ENCODE measurements at places on chromosomes 12 and 14.

- no peak for DNase-seq
Observed at GRCh38 chr14:66281036-66281776, 205.0 kb upstream of the CCDC196 start.

- no peak for DNase-seq
Observed at GRCh38 chr14:40758076-40758475, 848.6 kb upstream of the LRFN5 start.

DNA sequence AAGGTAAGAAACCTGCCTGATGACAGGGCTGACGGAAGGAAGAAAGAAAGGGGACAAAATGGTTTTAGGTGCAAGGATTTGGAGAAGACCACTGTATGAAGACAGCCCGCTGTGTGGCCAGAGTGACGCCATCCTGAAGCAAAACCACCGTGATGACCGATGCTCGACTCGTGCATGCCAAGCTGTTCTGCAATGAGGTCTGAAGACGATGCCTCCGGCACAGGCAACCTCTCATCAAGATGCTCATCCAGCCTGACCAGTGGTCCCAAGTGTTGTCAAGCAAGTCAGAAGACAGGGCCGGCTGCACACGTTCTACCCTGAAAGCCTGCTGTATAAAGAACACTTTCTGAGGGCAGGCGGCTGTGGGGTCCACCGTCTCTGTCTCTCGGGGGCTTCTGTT lies 34.8 kb downstream of the STX2 start:
- no peak for DNase-seq

DNA sequence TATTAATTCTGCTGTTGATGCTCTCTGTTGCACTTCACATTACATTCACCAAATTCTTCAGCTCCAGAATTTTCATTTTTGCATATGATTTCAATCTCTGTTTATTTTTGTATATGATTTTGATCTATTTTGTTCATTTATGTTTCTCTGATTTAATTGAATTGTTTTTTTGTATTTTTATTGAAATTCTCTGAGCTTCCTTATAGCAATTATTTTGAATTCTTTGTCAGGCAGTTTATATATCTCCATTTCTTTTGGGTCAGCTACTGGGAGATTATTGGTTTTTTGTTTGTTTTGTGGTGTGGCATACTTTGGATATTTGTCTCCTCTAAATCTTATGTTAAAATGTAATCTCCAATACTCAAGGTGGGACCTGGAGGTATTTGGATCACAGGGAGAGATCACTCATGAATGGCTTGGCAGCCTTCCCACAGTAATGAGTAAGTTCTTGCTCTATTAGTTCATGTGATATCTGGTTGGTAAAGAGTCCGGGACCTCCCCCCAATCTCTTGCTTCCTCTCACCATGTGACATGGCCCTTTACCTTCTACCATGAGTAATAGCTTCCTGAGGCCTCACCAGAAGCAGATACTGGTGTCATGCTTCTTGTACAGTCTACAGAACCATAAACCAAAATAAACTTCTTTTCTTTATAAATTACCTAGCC lies 8.7 kb upstream of the TCL1A start:
- DNase-seq = no peak

GRCh38 chr14:22391908-22392565 lies 197.0 kb downstream of the DAD1 start:
- peak; percentile 38 for DNase-seq

DNA sequence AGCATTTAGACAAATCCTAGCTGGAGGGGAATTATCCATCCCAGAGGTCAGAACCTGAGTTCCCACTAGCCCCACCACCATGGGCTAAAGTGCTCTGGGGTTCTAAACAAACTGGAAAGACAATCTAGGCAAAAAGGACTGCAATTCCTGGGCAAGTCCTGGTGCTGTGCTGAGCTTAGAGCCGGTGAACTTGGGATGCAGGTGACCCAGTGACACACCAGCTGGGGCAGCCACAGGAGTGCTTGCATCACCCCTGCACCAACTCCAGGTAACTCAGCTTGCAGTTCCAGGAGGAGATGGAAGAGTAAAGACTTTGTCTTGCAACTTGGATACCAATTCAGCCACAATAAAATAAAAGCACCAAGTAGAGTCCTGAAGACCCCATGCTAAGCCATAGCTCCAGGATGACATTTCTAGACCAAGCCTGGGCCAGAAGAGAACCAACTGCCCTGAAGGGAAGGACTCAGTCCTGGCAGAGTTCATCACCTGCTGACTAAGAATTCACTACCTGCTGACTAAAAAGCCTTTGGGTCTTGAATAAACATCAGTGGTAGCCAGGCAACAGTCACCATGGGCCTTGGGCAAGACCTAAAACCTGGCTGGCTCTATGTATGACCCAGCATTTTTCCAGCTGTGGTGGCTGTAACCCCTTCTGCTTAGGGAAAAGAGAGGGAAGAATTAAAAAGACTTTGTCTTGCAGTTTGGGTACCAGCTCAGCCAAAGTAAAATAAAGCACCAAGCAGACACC lies 223.4 kb upstream of the DIO2 start:
- DNase-seq = no peak

GRCh38 chr12:66352197-66352596 lies 49.9 kb downstream of the HELB start:
- no peak for DNase-seq

- DNase-seq = no peak
Observed at GRCh38 chr12:44960423-44960822, 84.3 kb upstream of the NELL2 start.

DNA sequence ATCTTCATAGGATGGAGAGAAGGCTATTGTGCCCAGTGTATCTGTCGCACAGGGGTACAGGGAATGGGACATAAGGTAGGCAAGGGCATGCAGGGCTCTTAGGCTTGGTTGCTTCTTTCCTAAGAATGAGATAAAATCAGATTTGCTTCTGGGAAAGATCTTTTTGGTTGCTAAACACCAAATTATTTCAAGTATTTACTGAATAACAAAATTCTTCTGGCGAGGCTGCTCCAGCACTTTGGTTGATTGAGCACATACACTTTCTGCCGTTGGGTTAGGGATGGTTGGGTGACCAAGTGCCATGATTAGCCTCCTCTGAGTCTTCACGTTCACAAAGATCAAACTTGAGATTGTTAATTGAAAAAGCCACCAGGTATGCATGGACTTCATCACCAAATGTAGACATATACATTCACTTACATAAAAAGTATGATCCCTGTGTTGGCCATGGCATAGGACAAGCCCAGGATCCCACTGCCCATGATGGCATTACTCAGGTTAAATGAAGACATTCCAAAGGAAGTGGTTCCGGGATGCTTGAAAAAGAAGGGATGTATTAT lies 38.2 kb downstream of the SLC38A4 start:
- DNase-seq = no peak

DNA sequence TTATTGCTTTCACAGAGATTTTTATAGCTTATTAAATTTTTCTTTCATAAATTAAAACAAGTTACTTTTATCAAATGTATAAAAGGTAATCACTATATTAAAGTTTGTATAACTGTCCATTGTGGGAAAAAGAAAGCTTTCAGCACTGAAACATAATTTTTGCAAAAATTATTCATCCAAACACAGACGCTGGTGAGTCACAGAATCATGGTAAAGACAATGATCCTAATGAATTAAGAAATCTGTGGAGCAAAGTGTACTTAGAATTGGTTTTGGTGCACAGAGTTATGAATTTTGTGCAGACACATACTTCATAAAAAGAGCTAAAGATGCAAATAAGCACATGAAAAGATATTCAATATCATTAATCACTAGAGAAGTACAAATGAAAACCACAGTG lies 31.7 kb upstream of the C2CD5 start:
- no peak for DNase-seq

DNA sequence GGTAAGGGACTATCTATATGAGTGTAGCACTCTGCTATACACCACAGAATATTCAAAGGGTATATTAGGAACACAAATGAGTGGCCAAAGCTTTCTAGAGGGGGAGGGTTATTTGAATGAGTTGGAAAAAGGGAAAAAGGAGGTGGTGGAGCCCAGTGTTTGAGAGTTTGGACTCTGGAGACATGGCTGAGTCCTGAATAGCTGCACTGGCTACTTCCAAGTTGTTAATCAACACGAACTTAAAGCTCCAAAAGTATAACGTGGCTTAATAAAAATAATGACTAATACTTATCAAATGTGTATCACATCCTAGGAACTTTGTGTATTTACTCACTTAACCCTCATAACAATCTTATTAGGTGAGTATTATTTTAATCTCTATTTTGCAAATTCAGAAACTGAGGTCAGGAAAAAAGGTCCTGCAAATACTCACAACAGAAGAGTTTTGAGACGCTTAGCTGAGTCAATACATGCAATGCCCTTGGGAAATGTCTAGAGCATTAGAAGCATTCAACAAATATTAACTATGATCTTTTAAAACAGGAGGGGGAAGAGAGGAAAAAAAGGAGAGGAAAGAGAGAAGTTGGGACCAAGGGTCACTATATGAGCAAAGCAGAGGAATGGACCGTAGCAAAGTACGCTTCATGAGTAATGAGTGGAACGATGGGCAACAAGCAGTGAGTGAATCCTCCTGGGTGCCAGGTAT lies 189.5 kb upstream of the HMGA2 start:
- DNase-seq = no peak
